ENCODE measurements at places on chromosomes 3 and 15.

DNA sequence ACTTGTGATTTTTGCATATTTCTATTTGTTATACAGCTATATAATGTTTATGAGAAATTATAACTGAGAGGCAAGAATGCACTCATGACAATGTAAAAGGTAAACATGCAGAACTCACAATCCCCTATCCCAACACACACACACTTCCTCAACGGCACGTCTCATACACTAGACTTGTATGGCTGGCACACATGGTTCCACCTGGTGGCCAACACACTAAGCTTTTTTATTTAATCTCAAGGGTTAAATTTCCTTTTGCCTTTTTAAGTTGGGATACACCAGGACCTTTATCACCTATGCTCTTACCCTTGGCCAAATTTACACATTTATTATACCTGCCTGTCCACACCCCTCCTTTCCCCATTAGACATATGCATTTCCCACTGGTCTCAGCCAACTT, 88.6 kb upstream of the PSMD6 start:
- no peak for DNase-seq

GRCh38 chr3:111735243-111735758, 123.8 kb upstream of the PHLDB2 start:
- peak; percentile 98 for DNase-seq

- DNase-seq, result no peak
Observed at GRCh38 chr15:73965758-73966113, 26.4 kb downstream of the STOML1 start.

- no peak for DNase-seq
Observed at GRCh38 chr3:187740421-187741399, 4.6 kb downstream of the BCL6 start.

DNA sequence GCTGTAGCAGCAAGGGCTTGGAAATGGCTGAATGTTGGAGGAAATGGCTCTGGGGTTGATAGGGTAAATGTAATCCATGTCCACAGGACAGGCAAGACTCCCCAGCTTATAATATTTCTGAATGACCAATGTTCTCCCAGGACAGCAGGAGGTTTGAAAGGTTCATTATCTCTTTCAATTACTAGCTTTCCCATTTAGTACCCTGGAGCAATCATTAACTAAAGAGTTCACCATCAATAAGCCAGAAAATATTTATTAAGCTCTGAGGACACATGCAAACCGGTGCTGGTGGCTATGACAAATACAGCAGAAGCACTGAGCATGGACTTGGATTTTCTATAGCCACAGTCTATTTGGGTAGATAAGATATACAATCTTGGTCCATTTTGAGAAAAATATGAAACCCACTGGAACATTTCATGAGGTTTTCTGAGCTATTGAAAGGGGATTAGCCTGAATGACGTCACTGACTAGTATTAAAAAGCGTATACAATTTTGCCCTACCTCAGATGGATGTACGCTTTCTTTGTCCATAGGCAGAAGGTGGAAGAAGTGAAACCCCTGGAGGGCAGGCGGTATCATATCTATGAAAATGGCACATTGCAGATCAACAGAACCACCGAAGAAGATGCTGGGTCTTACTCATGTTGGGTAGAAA, 166.2 kb downstream of the CHL1 start:
- DNase-seq, result no peak

DNA sequence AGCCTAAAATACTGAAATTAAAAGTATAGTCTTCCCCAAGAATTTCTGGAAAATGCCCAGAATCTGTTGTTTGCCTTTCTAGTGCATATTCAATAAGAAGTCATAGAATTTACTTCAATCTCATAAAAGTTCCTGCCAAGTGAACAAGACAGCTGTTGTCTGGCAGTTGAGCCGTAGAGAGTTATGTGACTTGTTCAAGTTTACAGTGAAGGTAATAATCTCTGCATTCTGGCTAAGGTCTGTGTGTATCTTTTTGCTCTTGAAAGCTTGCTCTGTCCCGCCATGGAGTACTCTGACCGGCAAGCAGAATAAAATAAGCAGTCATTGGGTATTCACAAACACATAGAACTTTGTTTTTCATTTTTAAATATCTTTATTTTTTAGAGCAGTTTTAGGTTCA, 77.8 kb downstream of the GHSR start:
- no peak for DNase-seq

GRCh38 chr15:75023872-75024636, 664 bp downstream of the PPCDC start:
- no peak for DNase-seq

DNA sequence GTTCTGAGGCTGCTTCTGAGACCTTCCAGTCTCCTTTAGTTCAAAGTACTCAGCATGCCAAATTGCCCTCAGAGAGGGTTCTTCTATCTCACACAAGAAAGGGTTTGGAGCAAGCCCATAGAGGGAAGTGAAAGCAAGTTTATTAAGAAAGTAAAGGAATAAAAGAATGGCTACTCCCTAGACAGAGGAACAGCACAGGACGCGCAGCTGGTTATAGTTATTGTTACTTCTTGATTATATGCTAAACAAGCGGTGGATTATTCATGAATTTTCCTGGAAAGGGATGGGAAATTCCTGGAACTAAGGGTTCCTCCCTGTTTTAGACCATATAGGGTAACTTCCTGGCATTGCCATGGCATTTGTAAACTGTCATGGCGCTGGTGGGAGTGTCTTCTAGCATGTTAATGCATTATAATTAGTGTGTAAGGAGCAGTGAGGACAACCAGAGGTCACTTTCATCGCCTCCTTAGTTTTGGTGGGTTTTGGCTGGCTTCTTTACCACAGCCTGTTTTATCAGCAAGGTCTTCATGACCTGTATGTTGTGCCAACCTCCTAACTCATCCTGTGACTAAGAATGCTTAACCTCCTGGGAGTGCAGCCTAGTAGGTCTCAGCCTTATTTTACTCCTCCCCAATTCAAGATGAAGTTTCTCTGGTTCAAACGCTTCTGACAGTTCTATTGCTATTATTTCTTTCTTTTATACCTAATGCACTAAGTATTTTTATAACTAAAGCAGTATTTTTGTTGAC, 26.3 kb downstream of the SCN11A start:
- DNase-seq, result no peak

DNA sequence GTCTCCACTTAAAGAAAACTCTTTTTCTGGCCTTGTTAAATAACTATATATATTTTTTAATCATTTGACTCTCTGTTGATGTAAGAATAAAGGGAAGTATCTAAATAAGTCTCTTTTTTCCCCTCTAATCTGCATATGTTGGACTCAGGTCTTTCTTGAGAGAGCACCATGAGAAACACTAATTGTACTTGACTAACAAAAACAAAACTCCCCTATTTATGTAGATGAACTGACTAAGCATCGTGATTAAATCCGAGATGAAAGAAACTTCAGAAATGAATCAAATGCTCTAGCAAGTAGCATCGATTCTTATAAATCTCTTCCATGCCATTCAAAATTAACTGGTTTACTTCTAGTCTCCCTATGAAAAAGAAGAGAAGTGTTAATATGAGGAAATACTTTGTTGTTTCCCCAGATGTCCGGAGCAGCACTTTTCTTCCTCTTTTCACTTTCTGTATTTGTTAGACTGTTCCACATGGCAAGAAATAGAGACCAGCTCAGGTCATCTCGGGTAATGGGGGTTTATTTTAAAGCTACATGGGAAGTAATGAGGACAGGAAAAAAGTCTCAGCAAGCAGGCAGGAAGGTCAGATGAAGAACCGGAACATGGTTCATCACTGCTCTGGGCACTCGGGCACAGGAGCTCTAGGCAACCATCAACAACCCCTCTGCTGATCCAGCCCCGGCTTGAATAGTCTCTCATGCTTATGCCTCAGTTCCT, 288.3 kb downstream of the CNTN6 start:
- no peak for DNase-seq

GRCh38 chr15:51846463-51847230, 17.2 kb downstream of the TMOD3 start:
- DNase-seq, result peak; percentile 53

DNA sequence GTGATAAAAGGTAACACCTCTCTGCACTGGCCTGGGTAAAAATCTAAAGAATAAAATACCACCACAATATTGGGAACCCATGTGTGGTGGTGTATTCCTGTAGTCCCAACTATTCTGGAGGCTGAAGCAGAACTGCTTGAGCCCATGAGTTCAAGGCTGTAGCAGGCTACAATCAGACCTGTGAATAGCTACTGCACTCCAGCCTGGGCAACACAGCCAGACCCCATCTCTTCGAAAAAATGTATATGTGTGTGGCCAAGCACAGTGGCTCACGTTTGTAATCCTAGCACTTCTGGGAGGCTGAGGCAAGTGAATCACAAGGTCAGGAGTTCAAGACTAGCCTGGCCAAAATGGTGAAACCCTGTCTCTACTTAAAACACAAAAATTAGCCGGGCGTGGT, 1.8 kb upstream of the RPL14 start:
- DNase-seq, result no peak

GRCh38 chr15:64466408-64467141, 6.2 kb downstream of the ZNF609 start:
- DNase-seq, result no peak

DNA sequence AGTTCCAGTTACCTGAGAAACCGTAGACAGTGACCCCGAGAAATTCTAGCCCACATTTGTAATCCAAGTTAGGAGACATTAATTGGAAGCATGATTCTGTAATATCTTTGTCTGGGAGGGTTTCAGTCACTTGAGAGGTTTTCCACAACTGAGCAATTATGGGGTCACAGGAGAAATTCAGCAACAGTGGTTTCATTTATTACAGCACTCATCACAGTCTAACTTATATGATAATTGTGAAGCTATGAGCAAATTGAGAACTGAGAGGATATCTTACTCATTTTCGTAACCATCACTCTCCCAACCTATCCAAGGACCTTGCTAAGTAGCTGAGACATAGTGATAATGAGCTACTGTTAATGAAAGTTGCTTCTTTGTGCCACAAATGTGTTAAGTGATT, 328.5 kb upstream of the PPP2R3A start:
- no peak for DNase-seq

DNA sequence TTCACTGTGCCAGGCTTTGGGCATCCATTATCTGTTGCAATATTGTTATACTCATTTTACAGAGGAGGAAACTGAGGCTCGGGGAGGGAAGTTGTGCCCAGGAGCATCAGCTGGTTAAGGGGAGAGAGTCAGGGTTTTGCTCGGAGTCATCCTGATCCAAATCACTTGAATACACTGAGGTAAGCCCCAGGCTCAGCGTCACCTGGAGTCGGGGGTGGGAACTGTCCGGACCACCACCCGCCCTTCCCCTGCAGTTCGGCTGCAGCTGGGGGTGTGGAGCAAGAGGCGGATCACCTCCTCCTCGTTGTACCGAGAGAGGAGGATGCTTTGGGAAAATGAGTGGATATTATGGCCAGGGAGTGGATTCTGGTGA, 646 bp downstream of the HRH1 start:
- DNase-seq, result no peak

DNA sequence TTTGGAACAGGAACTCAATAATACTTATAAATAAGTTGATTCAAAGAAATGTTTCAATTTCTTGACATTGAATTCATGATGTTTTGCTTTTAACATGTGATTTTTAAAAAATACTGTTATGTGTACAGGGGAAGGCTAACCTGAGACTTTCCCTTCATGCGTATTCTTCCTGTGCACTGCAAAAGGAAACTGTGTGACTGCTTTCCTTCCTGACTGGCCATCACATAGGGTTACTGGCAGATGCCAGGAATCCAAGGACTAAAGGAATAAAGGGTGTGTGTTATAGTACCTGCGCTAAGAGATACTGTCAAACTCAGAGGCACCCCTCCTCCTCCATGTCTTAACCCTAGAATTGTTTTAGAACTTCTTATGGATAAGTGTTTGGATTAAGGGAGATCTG, 236.0 kb downstream of the UBE2E2 start:
- no peak for DNase-seq

DNA sequence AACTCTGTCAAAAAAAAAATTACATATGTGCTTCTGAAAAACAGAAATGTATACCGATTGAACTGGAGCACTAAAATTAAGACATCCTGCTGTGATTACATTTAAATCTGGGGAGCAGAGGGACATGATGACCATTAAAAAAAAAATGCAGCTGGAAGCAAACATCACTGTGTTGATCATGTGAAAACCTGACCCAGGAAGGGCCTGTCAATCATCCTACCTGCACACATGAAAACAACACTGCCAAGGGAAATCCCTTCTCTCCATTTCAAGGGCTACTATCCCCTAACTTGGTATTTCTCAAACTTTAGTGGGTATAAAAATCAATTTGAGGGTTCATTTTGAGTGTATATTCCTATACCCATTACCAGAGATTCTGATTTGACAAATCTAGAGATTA, 719.9 kb upstream of the CBLB start:
- DNase-seq, result no peak

DNA sequence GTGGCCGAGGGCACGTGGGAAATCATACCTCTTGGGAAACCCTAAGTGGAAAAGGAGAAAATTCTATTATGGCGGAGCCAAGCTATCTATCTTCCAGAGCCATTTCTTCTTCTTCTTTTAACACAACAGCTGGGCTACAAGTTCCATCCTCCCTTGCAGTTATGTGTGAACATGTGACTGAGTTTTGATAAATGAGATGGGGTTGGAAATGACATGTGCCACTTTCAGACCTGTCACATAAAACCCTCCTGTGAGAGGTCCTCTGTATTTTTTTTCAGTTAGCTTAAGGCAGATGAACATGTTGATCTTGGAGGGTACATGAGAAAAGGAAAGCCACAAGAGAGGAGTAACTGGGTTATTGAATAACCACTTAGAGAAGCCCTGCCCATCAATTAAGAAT, 47.9 kb downstream of the AGBL1 start:
- no peak for DNase-seq

- DNase-seq, result no peak
Observed at GRCh38 chr3:126442094-126442855, 33.4 kb downstream of the ZXDC start.

- DNase-seq, result no peak
Observed at GRCh38 chr3:77524946-77525682, 485.2 kb downstream of the ROBO2 start.

DNA sequence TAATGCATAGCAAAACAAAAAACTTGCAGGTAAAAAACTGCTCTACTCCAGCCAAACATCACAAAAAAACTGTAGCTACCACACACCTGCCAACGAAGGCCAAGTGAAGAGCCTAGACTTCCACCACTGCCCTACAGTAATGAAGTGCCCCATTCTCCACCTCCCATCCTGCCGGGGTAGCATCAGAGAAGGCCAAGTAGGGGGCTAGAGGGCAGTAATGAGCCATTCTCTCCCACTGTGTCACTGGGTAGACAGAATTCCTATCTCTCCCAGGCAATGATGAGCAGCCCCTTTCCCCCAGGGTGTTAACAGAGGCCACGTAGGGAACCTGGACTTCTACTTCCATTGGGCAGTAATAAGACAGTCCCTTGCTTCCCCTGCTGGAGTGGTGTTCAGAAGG, 9.5 kb downstream of the SEC22C start:
- no peak for DNase-seq

- no peak for DNase-seq
Observed at GRCh38 chr15:49155834-49156627, 632 bp upstream of the COPS2 start.

DNA sequence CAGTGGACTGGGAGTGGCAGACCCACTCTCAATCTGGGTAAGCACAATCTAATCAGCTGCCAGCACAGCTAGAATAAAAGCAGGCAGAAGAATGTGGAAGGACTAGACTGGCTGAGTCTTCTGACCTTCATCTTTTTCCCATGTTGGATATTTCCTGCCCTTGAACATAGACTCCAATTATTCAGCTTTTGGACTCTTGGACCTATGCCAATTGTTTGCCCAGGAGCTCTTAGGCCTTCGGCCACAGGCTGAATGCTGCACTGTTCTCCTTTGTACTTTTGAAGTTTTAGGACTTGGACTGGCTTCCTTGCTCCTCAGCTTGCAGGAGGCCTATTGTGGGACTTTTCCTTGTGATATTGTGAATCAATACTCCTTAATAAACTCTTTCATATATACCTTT, 477.7 kb upstream of the ZNF385D start:
- no peak for DNase-seq

- no peak for DNase-seq
Observed at GRCh38 chr3:195224980-195225580, 45.9 kb downstream of the XXYLT1 start.
